ENCODE measurements at places on chromosomes 7 and 10.

GRCh38 chr10:62047228-62047892 lies 145.9 kb downstream of the ARID5B start:
- DNase-seq = no peak

- DNase-seq = no peak
Observed at GRCh38 chr7:69748530-69748929, 150.3 kb downstream of the AUTS2 start.

DNA sequence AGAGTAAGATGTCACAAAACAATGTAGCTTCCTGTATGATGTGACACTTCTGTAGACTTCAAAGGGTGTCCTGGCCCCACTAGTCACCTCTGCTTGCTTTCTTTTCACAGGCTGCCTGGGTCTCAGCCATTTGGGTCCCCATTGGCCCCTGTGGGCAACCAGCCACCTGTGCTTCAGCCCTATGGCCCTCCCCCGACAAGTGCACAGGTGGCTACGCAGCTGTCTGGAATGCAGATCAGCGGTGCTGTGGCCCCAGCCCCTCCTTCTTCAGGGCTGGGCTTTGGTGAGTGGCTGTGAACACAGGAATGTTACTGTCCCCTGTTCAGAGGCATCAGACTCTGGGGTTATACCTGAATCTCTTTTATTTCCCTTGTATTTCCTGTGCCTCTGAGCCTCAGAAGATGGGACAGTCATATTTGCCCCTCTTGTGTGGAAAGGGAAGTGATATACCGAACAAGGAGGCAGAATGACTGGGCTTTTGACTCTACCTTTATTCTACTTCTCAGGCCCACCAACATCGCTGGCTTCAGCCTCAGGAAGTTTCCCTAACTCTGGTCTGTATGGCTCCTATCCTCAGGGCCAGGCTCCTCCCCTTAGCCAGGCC lies 15.4 kb downstream of the SEC24C start:
- no peak for DNase-seq

GRCh38 chr7:135320268-135320667 lies 86.6 kb downstream of the STRA8 start:
- no peak for DNase-seq

DNA sequence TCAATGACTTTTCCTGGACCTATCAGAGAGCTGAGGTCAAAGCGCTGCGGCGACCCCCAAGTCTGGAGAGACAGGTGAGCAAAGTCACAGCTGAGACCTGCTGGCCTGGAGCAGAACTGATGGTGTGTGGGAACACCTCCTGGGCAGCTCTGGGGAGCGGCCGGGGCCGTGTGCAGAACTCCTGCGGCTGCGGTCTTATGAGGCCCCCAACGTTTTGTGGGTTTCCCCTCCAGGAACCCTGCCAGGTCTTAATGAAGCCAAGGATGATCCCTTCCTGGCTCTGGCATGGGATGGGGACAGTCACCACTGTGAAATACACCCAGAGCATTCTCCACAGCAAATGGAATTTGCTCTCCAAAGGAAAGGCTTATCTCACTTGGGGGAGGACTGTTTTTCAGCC lies 26.1 kb downstream of the DPYSL4 start:
- no peak for DNase-seq

- DNase-seq = no peak
Observed at GRCh38 chr7:94908323-94909178, 1.2 kb downstream of the PPP1R9A start.

All from stimulated activated CD4-positive, alpha-beta T cell treated with anti-CD3 and anti-CD28 coated beads, Interleukin-15, amount 100 ng/mL, for 48 hours (primary cell).